ENCODE measurements at places on chromosomes 7 and 10.
A peak's percentile ranks its signal among the peaks of the same experiment; 100 is the strongest.

DNA sequence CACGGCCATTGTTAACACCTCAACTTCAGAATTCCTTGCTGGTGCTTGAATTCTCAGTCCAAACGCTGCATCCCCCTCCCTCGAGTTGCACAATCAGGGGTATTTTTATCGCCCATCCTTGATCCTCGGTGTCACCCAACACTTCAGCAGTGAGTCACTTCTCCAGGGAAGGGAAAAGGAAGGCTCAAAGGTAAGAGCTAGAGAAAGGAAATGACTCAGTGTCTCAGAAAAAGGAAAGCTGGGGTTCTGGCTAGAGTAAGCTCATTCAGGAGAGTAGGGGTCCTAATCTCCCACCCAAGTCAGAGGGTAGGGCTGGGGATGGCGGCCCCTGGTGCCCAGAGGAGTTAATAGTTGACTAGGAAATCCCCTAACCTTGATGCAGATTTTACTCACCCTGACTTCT, 39.8 kb upstream of the TRIM8 start:
- DNase-seq = peak; percentile 62

GRCh38 chr7:90187507-90188050, 24.0 kb upstream of the STEAP2 start:
- no peak for DNase-seq

GRCh38 chr10:62561151-62561550, 187.0 kb downstream of the ZNF365 start:
- no peak for DNase-seq

GRCh38 chr7:14013898-14014297, 24.4 kb upstream of the ETV1 start:
- DNase-seq = no peak

- DNase-seq = no peak
These were observed 106.5 kb upstream of the RAB11FIP2 start for GRCh38 chr10:118153287-118153686.

GRCh38 chr10:27153845-27154193, 365 bp downstream of the YME1L1 start:
- DNase-seq = peak; percentile 11

DNA sequence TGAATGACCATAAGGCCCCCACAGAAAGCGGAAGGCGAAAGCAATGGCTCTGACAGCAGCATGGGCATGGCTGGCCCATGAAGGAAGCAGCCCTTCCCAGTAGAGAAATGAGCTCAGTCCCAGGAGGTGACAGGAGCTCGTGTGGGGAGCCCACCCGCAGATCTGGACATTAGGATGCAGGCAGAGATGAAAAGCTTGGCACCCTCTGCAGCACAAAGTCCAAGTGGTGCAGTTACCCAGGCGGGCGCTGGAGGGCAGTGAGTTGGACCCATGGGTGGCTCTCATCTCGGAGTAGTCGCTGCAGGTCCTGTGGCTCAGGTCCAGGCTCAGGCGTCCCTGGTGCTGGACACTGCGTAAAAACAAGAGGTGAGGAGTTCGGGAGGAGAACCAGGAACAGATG, 109.0 kb downstream of the DLG5 start:
- DNase-seq = no peak

GRCh38 chr10:25753776-25754175, 180.3 kb upstream of the MYO3A start:
- DNase-seq = no peak

DNA sequence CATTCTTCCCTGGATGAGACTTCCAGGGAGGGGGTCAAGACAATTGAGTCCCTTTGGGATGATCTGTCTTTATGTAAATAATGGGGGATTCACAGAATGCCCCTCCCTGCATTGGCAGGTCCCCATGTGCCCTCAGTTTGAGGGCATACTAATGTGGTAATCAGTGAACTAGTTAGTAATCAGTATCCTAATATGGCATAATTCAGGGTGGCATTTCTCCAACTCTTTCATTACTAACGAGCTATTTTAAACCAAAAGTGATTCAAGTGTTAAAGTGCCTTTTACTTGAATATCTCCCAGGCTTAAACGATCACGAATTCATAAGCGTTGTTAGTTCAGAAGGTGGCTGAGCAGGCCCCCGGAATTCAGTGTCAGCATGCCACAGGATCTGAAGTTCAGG, 1.6 kb upstream of the DNAJB6 start:
- no peak for DNase-seq

- no peak for DNase-seq
These were observed 191.0 kb downstream of the TNS3 start for GRCh38 chr7:47390914-47391313.

DNA sequence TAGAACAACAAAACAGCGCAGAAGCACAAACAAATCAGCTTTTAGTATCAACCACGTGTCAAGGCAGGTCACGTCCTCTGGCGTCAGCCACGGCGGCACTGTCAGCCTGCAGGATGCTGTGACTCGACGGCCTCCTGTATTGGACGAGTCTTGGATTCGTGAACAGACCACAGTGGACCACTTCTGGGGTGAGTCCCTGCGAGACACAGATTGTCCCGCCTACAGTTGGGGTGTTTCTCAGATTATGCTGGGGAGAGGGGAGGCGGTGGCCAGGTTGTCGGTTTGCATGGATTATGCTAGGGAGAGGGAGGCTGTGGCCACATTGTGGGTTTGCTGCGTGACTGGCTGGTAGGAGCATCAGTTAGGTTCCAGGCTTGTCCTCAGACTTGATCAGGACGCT, 9.7 kb downstream of the SUN1 start:
- DNase-seq = no peak

DNA sequence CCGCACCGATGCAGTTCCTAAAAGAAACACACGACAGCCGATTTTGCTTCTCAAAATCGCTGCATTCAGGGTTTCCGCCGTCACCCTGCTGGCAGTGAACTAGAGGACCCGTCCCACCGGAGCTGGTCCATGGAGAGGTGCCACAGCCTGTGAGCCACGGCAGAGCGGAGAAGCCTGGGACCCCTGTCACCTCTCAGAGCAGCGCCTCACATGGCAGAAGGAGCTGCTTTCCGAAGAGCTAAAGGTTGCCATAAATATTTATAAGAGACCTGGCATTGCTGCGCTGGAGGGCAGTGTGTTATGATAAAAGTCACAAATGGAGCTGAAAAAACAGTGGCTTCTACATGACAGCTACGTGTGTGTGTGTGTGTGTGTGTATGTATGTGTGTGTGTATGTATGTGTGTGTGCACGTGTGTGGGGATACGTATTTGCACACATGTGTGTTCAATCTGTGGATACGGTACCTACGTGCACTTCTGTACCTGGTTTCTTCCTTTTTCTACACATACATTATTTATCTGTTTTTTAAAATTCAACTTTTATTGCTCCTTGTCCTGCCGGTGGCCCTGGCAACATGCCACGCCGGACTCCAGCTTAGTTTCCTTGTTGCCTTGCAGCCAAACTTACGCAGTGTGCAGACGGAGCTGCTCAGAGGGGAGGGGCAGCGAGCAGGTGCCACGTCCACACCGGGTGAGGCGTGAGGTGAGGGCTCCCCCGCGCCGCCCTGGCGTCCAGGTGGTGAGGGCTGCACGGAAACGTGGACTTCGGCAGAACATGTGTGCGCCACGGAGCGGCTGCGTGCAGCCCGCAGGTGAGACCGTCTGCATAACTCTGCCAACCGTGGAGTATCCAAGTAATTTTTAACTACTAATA, 115.2 kb upstream of the PITRM1 start:
- DNase-seq = no peak

- no peak for DNase-seq
These were observed 33.5 kb downstream of the FGFBP3 start for GRCh38 chr10:91875779-91876178.

GRCh38 chr7:158252081-158252836, 335.4 kb downstream of the PTPRN2 start:
- DNase-seq = no peak

DNA sequence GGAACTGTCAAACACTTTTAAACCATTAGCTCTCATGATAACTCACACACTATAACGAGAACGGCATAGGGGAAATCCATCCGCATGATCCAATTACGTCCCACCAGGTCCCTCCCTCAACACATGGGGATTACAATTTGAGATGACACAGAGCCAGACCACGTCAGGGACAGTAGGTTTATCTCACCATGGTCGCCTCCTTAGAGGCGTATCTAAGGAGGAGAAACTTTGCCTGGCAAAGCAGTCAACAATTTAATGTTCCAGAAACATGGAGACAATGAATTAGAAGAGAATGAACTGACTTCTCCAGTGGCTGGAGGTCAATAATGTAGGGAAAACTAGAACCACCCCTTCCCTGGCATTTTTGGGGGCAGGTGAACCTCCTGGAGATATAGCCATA, 488.4 kb upstream of the AUTS2 start:
- DNase-seq = no peak

DNA sequence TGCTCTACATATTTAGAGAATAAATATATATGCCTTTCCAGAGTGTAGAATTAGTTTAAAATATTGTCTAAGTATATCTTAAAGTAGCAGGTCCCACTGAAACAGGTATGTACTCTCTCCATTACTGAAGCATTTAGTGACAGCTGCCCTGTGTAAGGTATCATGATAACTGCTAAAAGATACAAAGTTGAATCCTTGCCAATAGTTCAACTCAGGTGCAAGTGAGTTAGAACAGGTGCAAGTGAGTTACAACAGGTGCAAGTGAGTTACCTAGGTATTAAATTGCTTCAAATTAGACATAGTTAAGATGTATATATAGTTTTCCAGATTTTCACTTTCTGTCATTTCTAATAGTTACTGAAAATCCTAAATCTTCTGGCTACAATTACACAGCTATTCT, 119.1 kb downstream of the CNOT4 start:
- DNase-seq = no peak

- DNase-seq = no peak
These were observed 5.7 kb downstream of the CHST3 start for GRCh38 chr10:71969929-71970328.

- DNase-seq = no peak
These were observed 124.6 kb upstream of the GLCCI1 start for GRCh38 chr7:7843972-7844371.

DNA sequence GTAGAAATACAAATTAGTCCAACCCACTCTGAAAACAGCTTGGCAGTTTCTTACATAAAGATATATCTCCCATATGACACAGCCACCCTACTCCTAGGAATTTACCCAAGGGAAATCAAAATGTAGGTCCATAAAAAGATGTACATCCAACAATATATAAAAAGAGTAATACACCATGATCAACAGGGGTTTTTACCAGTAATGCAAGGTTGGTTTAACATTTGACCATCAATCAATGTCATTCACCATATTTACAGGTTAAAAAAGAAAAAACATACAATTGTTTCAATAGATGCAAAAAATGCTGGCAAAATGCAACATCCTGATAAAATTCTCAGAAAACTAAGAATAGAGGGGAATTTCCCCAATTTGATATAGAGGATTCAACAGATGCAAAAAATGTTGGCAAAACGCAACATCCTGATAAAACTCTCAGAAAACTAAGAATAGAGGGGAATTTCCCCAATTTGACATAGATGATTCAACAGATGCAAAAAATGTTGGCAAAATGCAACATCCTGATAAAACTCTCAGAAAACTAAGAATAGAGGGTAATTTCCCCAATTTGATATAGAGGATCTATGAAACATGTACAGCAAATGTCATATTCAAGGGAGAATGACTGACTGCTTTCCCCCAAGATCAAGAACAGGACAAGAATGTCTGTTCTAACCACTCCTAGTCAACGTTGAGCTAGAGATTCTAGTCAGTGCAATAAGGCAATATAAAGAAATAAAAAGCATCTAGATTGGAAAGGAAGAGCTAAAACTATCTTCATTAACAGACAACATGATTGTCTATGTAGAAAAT, 13.7 kb downstream of the ADAP1 start:
- no peak for DNase-seq

GRCh38 chr7:129908181-129908580, 44.6 kb downstream of the UBE2H start:
- peak; percentile 37 for DNase-seq

- no peak for DNase-seq
These were observed 43.7 kb upstream of the PRKAR1B start for GRCh38 chr7:770741-771166.

GRCh38 chr7:110766864-110767263, 324.1 kb upstream of the LRRN3 start:
- DNase-seq = no peak

DNA sequence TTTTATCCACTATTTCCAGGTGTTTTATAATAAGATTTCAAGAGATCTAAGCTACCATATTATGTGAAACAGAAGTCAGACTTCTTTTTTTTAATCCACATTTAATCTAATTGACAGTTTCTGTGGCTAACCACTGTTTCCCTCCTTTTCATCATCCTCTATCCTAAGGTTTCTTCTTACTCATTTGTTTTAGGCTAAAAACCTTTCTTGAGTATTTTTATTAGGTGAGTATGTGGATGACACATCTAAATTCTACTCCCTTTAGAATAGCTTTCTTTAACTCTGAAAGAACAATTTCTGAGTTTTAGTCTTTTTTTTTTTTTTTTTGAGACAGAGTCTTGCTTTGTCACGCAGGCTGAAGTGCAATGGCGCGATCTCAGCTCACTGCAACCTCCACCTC, 62.7 kb downstream of the NPY start:
- DNase-seq = no peak

- no peak for DNase-seq
These were observed 10.7 kb upstream of the NT5C3A start for GRCh38 chr7:33073243-33073642.
